Keratinocyte (primary cell): ENCODE measurements at places on chromosomes 13 and 19. TPM values are rescaled to one million over a fixed set of nuclear protein-coding genes. Genes with fewer than 3 reads are reported as not detected.

Gene KMT2B
- polyA plus RNA-seq, result 7.7 to 16.7 TPM (median 8.8 TPM) in 3 replicates

Gene SPACA4
- polyA plus RNA-seq, result 0.08 TPM in 1 of 3 replicates, not detected in the others

Gene CEACAM1
- 1.4 to 3.3 TPM (median 2.2 TPM) in 3 replicates for polyA plus RNA-seq

Gene CD177
- polyA plus RNA-seq, result 1.1 to 1.7 TPM (median 1.2 TPM) in 3 replicates

Gene LYPD5
- 4.0 to 8.8 TPM (median 4.2 TPM) in 3 replicates for polyA plus RNA-seq

Gene BCAM
- 13.6 to 28.4 TPM (median 20.8 TPM) in 3 replicates for polyA plus RNA-seq

Gene GJB2
- polyA plus RNA-seq, result 364 to 604 TPM (median 374 TPM) in 3 replicates

Gene PALM
- 0.09 to 0.46 TPM in 2 of 3 replicates, not detected in the other for polyA plus RNA-seq

Gene ZNF723
- polyA plus RNA-seq, result not detected in 3 replicates

Gene ATCAY
- polyA plus RNA-seq, result not detected in 3 replicates

Gene NXNL1
- not detected in 3 replicates for polyA plus RNA-seq

Gene VSIG10L
- polyA plus RNA-seq, result 1.2 to 2.0 TPM (median 1.5 TPM) in 3 replicates

Gene ZNF667
- polyA plus RNA-seq, result 2.3 to 4.1 TPM (median 3.0 TPM) in 3 replicates

Gene ZNF223
- 3.7 to 4.2 TPM (median 4.0 TPM) in 3 replicates for polyA plus RNA-seq

Gene PLPPR3
- polyA plus RNA-seq, result 0.02 to 0.08 TPM in 2 of 3 replicates, not detected in the other

Gene PLK5
- polyA plus RNA-seq, result 0.05 to 0.26 TPM (median 0.06 TPM) in 3 replicates

Gene MTIF3
- polyA plus RNA-seq, result 41.4 to 58.0 TPM (median 56.1 TPM) in 3 replicates

Gene LILRB4
- not detected in 3 replicates for polyA plus RNA-seq

Gene SLC25A15
- polyA plus RNA-seq, result 8.7 to 13.1 TPM (median 11.1 TPM) in 3 replicates

Gene PRTN3
- polyA plus RNA-seq, result not detected in 3 replicates

Gene IL17D
- 0.07 to 0.09 TPM (median 0.09 TPM) in 3 replicates for polyA plus RNA-seq

Gene PLIN5
- 0.04 TPM in 1 of 3 replicates, not detected in the others for polyA plus RNA-seq

Gene CLASRP
- polyA plus RNA-seq, result 15.7 to 21.4 TPM (median 19.7 TPM) in 3 replicates

Gene MAB21L1
- polyA plus RNA-seq, result not detected in 3 replicates

Gene PTH2
- not detected in 3 replicates for polyA plus RNA-seq

Gene KLF12
- polyA plus RNA-seq, result 3.8 to 6.8 TPM (median 6.1 TPM) in 3 replicates

Gene ICAM4
- polyA plus RNA-seq, result 0.18 to 0.35 TPM (median 0.25 TPM) in 3 replicates

Gene ANKRD24
- 0.02 to 0.15 TPM (median 0.07 TPM) in 3 replicates for polyA plus RNA-seq

Gene SLITRK6
- polyA plus RNA-seq, result 7.8 to 12.3 TPM (median 8.4 TPM) in 3 replicates

Gene SPRY2
- polyA plus RNA-seq, result 15.3 to 40.6 TPM (median 28.4 TPM) in 3 replicates

Gene MRI1
- 19.2 to 32.5 TPM (median 22.8 TPM) in 3 replicates for polyA plus RNA-seq

Gene ZNF568
- polyA plus RNA-seq, result 4.0 to 4.1 TPM (median 4.1 TPM) in 3 replicates

Gene ZNF221
- polyA plus RNA-seq, result 1.5 TPM in 3 replicates

Gene IGFL4
- polyA plus RNA-seq, result 0.01 TPM in 1 of 3 replicates, not detected in the others

Gene NKPD1
- 0.20 to 1.2 TPM (median 0.37 TPM) in 3 replicates for polyA plus RNA-seq

Gene AP1M2
- polyA plus RNA-seq, result 83.1 to 122 TPM (median 109 TPM) in 3 replicates
